T-helper 17 cell (primary cell): ENCODE measurements at places on chromosomes 2 and 18. TPM values are rescaled to one million over a fixed set of nuclear protein-coding genes. Genes with fewer than 3 reads are reported as not detected.

- peaks cover 42% of the 10 kb centered on the region for H3K4me1 ChIP-seq
- no peak for DNase-seq
- H3K27me3 ChIP-seq, result no peaks in the 10 kb centered on the region
- peak overlapping the region; percentile 12 for H3K4me3 ChIP-seq
- peaks cover 2% of the 10 kb centered on the region for H3K36me3 ChIP-seq
Observed at GRCh38 chr2:161246281-161246680, 61.9 kb upstream of the PSMD14 start.

DNA sequence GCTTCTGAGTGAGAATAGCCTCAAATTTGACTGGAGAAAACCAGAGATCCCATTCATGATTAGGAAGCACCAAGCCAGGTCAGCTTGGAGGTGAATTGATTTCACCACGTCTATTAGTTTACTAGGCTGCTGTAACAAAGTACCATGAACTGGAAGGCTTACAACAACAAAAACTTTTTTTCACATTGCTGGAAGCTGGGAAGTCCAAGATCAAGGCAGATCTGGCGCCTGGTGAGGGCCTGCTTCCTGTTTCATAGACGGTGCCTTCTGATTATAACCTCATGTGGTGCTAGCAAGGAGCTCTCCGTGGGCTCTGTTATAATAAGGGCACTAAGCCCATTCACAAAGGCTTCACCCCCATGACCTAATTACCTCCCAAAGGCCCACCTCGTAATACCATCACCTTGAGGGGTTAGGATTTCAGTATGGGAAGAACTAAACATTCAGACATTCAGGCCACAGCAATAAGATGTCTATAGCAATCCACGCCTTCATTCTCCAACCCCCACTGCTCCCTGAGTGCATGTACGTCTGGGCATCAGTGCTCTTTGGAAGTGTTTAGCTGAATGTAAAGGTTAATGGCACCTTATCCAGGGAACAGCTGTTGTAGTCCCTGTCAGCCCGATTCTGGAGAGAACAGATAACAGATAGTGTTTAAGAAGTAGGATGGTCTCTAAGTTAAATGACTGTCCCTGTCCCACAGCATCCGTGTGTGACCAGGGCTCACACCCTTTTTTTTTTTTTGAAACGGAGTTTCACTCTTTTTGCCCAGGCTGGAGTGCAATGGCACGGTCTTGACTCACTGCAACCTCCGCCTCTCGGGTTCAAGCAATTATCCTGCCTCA lies 89.2 kb downstream of the SOCS6 start:
- DNase-seq, result no peak
- no peak overlapping the region for H3K4me3 ChIP-seq
- peaks cover 18% of the 10 kb centered on the region for H3K27me3 ChIP-seq
- H3K36me3 ChIP-seq, result peaks cover 3% of the 10 kb centered on the region
- H3K4me1 ChIP-seq, result peaks cover 3% of the 10 kb centered on the region
- no peak overlapping the region for H3K27ac ChIP-seq

DNA sequence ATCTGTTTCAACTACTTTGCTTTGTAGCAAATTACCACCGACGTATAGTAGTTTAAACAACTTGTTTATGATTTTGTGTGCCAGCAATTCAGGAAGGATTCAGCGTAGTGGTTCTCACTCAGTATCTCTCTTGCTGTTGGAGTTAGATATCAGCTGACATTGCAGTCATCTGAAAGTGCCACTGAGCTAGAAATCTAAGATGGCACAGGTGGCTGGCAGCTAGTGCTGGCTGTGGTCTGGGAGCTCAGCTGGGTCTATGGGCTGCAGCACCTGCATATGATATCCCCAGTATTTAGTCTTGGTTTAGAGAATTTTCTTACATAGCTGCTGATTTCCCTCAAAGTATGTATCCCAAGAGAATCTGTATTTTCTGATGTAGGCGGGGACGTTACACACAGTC lies 235.6 kb downstream of the SCG2 start:
- no peaks in the 10 kb centered on the region for H3K27me3 ChIP-seq
- DNase-seq, result no peak
- H3K27ac ChIP-seq, result no peak overlapping the region
- H3K36me3 ChIP-seq, result no peaks in the 10 kb centered on the region
- no peaks in the 10 kb centered on the region for H3K4me1 ChIP-seq

- H3K4me3 ChIP-seq, result no peak overlapping the region
- no peak overlapping the region for H3K27ac ChIP-seq
- DNase-seq, result no peak
- peaks cover 5% of the 10 kb centered on the region for H3K4me1 ChIP-seq
Observed at GRCh38 chr18:11671156-11671555, 17.9 kb upstream of the GNAL start.

GRCh38 chr2:11103984-11104793 lies 51.1 kb upstream of the SLC66A3 start:
- no peak for DNase-seq
- H3K27me3 ChIP-seq, result no peaks in the 10 kb centered on the region
- peaks cover 22% of the 10 kb centered on the region for H3K4me1 ChIP-seq
- H3K4me3 ChIP-seq, result peak overlapping the region; percentile 80

GRCh38 chr2:74225698-74226459 lies 27.5 kb downstream of the MTHFD2 start:
- no peaks in the 10 kb centered on the region for H3K36me3 ChIP-seq
- H3K4me1 ChIP-seq, result peaks cover 2% of the 10 kb centered on the region
- no peaks in the 10 kb centered on the region for H3K27me3 ChIP-seq

GRCh38 chr2:206000776-206001175 lies 85.2 kb downstream of the INO80D start:
- H3K27ac ChIP-seq, result no peak overlapping the region
- H3K4me3 ChIP-seq, result no peak overlapping the region

- peak overlapping the region; percentile 91 for H3K4me3 ChIP-seq
- peaks cover 31% of the 10 kb centered on the region for H3K4me1 ChIP-seq
- peaks cover 14% of the 10 kb centered on the region for H3K36me3 ChIP-seq
- DNase-seq, result no peak
Observed at GRCh38 chr2:218981390-218981880, 3.5 kb downstream of the FEV start.

DNA sequence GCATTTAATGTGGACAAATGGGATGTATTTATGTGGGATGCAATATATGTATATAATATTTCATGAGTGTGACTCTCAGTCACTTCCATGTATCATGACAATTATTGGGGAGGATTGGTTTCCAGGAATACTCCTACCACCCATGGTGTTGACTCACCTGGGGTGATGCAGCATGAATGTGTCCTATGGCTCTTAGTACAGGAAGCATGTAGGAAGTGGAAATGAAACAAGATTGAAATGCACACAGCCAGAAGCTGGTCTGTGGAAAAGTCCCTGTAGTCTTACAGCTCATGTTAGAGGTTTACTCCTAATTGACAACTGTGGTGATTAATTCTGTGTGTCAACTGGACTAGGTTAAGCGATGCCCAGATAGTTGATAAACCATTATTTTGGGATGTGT lies 89.3 kb upstream of the HAAO start:
- DNase-seq, result no peak
- H3K27me3 ChIP-seq, result no peaks in the 10 kb centered on the region
- H3K4me1 ChIP-seq, result no peaks in the 10 kb centered on the region
- no peaks in the 10 kb centered on the region for H3K36me3 ChIP-seq

- H3K4me1 ChIP-seq, result peaks cover 23% of the 10 kb centered on the region
- H3K4me3 ChIP-seq, result peak overlapping the region; percentile 90
- H3K27me3 ChIP-seq, result peaks cover 57% of the 10 kb centered on the region
- H3K36me3 ChIP-seq, result peaks cover 3% of the 10 kb centered on the region
- peak overlapping the region; percentile 84 for H3K27ac ChIP-seq
- DNase-seq, result no peak
Observed at GRCh38 chr2:74498500-74499266, 720 bp downstream of the LBX2 start.

- H3K27me3 ChIP-seq, result no peaks in the 10 kb centered on the region
- H3K36me3 ChIP-seq, result no peaks in the 10 kb centered on the region
- H3K4me1 ChIP-seq, result peaks cover 4% of the 10 kb centered on the region
- H3K27ac ChIP-seq, result no peak overlapping the region
- no peak for DNase-seq
Observed at GRCh38 chr2:199850218-199850717, 724 bp downstream of the FTCDNL1 start.

- no peak for DNase-seq
- H3K27me3 ChIP-seq, result peaks cover 61% of the 10 kb centered on the region
- H3K36me3 ChIP-seq, result no peaks in the 10 kb centered on the region
- H3K27ac ChIP-seq, result no peak overlapping the region
- peaks cover 2% of the 10 kb centered on the region for H3K4me1 ChIP-seq
- no peak overlapping the region for H3K4me3 ChIP-seq
Observed at GRCh38 chr2:109527846-109528705, 85.7 kb downstream of the SEPTIN10 start.

GRCh38 chr2:156464106-156464505 lies 27.9 kb downstream of the GPD2 start:
- no peaks in the 10 kb centered on the region for H3K36me3 ChIP-seq
- H3K4me1 ChIP-seq, result peaks cover 32% of the 10 kb centered on the region
- no peaks in the 10 kb centered on the region for H3K27me3 ChIP-seq
- H3K4me3 ChIP-seq, result no peak overlapping the region
- no peak overlapping the region for H3K27ac ChIP-seq

GRCh38 chr2:205684871-205685313 lies 2.6 kb downstream of the NRP2 start:
- peaks cover 19% of the 10 kb centered on the region for H3K4me1 ChIP-seq
- peaks cover 6% of the 10 kb centered on the region for H3K36me3 ChIP-seq
- DNase-seq, result no peak
- H3K4me3 ChIP-seq, result peak overlapping the region; percentile 75
- H3K27ac ChIP-seq, result no peak overlapping the region
- peaks cover 60% of the 10 kb centered on the region for H3K27me3 ChIP-seq

- no peak overlapping the region for H3K4me3 ChIP-seq
- no peak for DNase-seq
- H3K36me3 ChIP-seq, result no peaks in the 10 kb centered on the region
- H3K27ac ChIP-seq, result no peak overlapping the region
- H3K27me3 ChIP-seq, result no peaks in the 10 kb centered on the region
- no peaks in the 10 kb centered on the region for H3K4me1 ChIP-seq
Observed at GRCh38 chr18:34322365-34323289, 97.9 kb upstream of the NOL4 start.

DNA sequence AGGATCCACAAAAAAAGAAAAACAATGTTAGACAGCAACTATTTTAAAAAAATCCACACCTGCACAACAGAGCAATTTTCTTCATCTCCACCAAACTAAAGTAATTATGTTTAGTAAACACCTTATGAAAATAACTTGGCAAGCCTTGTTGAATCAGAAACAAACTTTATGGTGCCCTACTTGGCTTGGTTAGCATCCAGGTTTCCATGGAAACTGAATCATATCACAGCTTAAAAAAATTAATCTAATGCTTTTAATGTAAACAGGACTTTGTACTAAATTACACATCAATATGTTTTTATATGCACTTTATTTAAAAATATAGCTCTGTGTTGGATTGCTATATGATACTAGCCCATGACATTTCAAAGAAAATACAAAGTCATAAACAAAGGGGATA lies 1882.4 kb downstream of the SUCLG1 start:
- H3K27ac ChIP-seq, result no peak overlapping the region
- H3K4me1 ChIP-seq, result no peaks in the 10 kb centered on the region
- H3K36me3 ChIP-seq, result no peaks in the 10 kb centered on the region
- no peak for DNase-seq
- no peak overlapping the region for H3K4me3 ChIP-seq

- no peak overlapping the region for H3K4me3 ChIP-seq
- DNase-seq, result no peak
- peak overlapping the region; percentile 51 for H3K27ac ChIP-seq
- H3K36me3 ChIP-seq, result no peaks in the 10 kb centered on the region
Observed at GRCh38 chr2:62415518-62415917, 90.5 kb downstream of the TMEM17 start.

DNA sequence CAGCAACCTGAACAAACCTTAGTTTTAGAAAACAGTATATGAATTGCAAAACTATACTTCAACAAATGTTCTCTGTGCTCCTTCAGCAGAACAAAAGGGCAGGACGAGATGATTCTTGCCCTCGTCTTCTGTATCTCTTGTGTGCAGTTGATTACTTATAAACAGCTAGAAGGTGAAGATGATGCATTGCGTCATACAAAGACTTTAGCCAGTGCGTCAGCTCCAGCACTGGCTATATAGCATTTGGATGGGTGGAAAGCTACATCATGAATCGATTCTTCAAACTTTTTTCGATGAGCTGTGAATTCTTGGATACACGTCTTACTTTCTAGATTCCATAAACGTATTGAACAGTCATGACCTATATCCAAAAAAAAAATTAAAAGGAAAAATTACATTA lies 117.1 kb downstream of the STRN start:
- H3K27ac ChIP-seq, result no peak overlapping the region
- H3K4me3 ChIP-seq, result no peak overlapping the region
- DNase-seq, result no peak
- H3K27me3 ChIP-seq, result no peaks in the 10 kb centered on the region
- H3K4me1 ChIP-seq, result peaks cover 2% of the 10 kb centered on the region

TMEM185B gene
- 21.1 TPM for total RNA-seq

RTP5 gene
- total RNA-seq, result not detected

HAUS1 gene
- total RNA-seq, result 15.8 TPM

SNTG2 gene
- 6.3 TPM for total RNA-seq

MDH1 gene
- 95.7 TPM for total RNA-seq

UGT1A3 gene
- not detected for total RNA-seq
